Pulmonary artery endothelial cell (primary cell): ENCODE measurements at places on chromosomes 2 and 18. TPM values are rescaled to one million over a fixed set of nuclear protein-coding genes. Genes with fewer than 3 reads are reported as not detected.
A peak's percentile ranks its signal among the peaks of the same experiment; 100 is the strongest.

DNA sequence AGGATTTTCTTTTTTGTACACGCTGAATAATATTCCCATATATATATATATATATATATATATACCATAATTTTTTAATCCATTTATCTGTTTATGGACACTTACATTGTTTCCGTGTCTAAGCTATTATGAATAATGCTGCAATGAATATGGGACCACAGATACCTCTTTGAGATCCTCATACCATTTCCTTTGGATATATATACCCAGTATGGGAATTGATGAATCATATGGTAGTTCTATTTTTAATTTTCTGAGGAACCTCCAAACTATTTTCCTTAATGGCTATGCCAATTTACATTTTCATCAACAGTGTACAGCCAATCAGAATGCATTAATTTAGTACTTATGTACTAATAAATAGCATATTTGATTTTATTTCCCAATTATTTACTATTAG lies 53.1 kb downstream of the MERTK start:
- no peak for DNase-seq

- no peak for DNase-seq
These were observed 96.2 kb downstream of the KLHL29 start for GRCh38 chr2:23480957-23481797.

GRCh38 chr2:105545730-105546627 lies 147.1 kb upstream of the FHL2 start:
- DNase-seq: peak; percentile 13

DNA sequence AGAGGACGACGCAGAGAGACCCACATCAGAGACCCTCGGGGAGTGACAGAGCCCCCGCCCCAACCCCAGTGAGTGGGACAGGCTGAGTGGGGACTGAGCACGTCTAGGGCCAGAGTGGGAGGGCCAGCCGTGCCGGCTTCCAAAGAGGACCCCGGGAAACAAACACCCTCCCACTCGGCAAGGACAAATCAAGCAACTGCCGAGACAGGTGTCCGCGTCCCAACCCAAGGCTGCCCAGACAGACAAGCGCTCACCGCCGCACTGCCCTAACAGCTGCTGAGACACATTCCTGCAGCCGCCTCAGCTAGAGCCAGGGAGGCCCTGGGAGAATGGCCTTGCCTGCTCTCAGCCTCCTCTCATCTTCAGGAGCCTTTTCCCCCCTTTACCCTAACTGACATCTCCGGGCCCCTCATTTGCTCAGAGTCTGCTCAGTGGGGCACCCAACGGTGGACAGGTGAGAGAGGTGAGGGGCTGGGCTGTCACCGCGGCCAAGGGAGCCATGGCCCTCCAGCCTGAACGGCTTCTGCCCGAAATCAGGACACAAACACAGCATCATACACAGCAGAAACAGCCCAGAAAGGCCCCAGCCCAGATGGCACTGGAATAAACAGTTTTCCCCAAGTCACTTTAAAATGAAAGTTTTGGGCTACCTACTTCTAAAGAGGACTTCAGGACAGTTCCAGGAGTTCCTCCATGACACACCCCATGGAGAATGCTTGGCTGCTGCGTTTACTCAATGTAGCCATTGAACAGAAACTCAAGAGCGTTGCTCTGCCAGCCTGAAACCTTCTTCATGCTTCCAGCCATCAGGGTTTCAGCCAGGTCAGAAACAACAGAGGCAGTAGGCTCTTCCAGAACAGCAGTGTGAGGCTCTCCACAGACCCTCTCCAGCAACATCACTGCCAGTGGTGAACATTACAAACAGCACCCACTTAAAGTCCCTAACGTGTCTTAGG lies 23.6 kb downstream of the SLC66A2 start:
- no peak for DNase-seq

DNA sequence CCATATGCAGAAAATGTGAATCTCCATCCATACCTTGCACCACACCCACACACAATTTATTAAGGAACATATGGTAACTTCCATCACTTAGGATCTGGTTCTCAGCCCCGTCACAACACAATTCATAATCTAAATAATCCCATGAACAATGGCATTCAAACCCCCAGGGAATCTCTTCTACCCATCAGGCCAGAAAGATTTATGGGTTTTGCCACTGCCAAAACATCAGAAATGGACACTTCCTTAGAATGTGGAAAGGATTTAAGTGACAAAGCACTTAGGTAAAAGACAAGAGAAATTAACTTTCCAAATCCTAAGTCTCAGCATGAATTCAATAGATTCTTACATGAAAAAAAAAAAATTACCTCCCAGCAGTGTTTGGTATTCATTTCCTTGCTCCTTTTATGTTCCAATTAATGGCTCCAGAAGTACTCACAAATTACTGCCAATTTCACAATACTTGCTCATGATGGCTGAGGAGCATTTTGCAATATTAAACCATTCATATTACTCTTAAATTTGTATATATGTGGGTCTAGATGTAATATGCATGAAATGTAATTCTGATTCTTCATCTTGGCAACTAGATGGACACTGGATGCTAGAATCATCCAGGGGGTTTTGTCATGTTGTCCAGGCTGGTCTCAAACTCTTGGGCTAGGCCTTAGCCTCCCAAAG lies 56.5 kb upstream of the TMEM247 start:
- DNase-seq: no peak

GRCh38 chr2:206863716-206864115 lies 75.6 kb upstream of the CPO start:
- no peak for DNase-seq

GRCh38 chr18:79588636-79589481 lies 90.7 kb upstream of the CTDP1 start:
- no peak for DNase-seq

Gene OTOS
- total RNA-seq: not detected in 2 replicates

Gene AQP4
- not detected in 2 replicates for total RNA-seq

Gene TRABD2A
- total RNA-seq: 0.59 and 0.92 TPM in 2 replicates

Gene LRP2
- total RNA-seq: under 0.01 and 0.11 TPM in 2 replicates

Gene PLGLB2
- 0.13 and 1.1 TPM in 2 replicates for total RNA-seq
